ENCODE measurements at places on chromosomes 16 and 17.

GRCh38 chr17:19958023-19958422, 19.6 kb downstream of the AKAP10 start:
- no peak for DNase-seq

GRCh38 chr17:57135789-57136291, 50.8 kb downstream of the AKAP1 start:
- DNase-seq = peak; percentile 85

- DNase-seq = no peak
Measured at GRCh38 chr16:47713225-47713595, 252.1 kb downstream of the PHKB start.

DNA sequence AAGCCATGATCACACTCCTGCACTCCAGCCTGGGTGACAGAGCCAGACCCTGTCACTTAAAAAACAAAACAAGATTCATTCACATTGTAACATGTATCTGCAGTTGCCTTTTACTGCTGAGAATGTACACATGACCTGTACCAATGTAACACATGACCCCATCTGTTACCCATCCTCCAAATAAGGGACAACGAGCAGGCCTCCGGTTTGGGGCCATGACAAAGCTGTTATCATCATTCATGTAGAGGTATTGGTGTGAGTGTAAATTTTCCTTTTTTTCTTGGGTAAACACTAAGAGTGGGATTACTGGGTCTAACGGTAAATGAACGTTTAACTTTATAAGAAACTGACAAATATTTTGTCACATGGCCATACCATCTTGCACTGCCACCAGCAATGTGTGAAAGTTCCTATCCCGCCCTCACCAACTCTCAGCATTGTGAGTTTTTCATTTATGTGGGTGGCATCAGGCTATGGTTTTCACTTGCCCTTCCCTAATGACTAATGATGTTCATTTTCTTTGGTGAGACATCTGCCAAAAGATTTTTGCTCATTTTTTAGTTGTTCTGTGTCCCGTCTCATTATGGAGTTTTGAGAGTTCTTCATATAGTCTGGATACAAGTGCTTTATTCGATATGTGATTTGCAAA, 145.5 kb downstream of the C16orf78 start:
- no peak for DNase-seq
